DND-41 (cell line): ENCODE measurements at places on chromosomes 12 and 14.
A peak's percentile ranks its signal among the peaks of the same experiment; 100 is the strongest.

DNA sequence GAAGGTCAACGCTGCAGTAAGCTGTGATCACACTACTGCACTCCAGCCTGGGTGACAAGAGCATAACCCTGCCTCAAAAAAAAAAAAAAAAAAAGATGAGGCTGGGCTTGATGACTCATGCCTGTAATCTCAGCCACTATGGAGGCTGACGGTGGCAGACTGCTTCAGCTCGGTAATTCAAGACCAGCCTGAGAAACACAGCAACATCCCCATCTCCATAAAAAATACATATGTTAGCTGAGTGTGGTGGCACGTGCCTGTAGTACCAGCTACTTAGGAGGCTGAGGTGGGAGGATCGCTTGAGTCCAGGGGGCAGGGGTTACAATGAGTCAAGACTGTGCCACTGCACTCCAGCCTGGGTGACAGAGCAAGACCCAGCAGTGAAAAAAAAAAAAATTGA, 50.4 kb downstream of the GXYLT1 start:
- peak; percentile 13 for DNase-seq

GRCh38 chr14:38197001-38197783, 10.5 kb upstream of the SSTR1 start:
- DNase-seq: no peak

GRCh38 chr14:88327497-88327896, 4.4 kb upstream of the KCNK10 start:
- no peak for DNase-seq

GRCh38 chr14:93949511-93950075, 22.4 kb downstream of the FAM181A start:
- no peak for DNase-seq

DNA sequence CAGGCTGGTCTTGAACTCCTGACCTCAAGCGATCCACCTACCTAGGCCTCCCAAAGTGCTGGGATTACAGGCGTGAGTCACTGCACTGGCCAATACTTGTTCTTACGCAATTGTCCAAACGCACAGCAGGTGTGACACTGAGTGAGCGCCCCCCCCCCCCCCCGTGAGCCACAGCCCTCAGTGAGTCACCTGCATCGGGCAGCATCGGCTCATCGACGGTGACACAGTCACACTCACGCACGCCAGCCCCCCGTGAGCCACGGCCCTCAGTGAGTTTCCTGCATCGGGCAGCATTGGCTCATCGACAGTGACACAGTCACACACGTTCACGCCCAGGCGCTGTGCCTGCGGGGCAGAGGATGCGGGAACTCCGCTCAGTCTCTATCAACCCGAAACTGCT, 42.5 kb downstream of the GALNT9 start:
- no peak for DNase-seq

- peak; percentile 20 for DNase-seq
Measured at GRCh38 chr12:56836317-56836716, 73.2 kb downstream of the HSD17B6 start.

DNA sequence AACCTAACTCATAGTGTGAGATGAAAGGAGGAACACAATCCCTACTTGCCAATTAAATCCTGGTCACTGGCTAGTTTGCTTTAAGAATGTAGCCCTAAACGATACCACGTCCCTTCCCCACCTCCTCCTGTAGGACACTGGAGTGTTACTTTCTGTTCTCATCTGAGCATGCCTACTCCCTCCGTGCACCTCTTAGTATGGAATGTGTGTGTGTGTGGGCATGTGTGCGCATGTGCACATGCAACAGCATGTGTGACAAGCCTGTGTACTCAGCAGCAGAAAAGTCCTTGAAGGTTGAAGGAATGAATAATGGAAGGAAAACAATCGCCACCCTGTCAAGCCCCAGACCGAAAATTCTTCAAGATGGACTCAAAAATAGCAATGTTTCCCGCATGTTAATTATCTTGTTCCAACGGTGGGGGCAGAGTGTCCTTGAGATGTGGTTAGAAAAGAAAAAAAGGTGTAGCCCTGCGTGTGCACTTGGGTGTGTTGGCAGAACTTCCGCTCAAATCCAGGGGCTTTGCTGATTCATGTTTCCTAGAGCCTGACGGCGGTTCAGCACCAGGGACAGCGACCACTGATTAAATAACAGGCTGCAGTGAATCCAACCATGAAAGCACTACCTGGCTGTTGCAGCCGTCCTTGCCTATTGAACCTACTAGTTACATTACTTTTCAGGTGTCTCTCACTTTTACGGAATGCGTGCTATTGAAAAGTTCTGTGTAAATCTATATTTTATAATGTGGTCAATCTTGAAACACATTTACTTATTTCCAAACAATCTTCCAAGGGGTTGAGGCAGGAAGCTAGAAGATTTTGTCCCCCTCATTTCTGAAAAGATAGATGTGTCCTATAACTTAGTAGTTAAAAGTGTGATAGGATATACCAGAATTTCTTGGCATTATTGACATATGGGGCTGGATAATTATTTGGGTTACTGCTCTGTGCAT, 79.8 kb downstream of the SRRM4 start:
- DNase-seq: peak; percentile 71

DNA sequence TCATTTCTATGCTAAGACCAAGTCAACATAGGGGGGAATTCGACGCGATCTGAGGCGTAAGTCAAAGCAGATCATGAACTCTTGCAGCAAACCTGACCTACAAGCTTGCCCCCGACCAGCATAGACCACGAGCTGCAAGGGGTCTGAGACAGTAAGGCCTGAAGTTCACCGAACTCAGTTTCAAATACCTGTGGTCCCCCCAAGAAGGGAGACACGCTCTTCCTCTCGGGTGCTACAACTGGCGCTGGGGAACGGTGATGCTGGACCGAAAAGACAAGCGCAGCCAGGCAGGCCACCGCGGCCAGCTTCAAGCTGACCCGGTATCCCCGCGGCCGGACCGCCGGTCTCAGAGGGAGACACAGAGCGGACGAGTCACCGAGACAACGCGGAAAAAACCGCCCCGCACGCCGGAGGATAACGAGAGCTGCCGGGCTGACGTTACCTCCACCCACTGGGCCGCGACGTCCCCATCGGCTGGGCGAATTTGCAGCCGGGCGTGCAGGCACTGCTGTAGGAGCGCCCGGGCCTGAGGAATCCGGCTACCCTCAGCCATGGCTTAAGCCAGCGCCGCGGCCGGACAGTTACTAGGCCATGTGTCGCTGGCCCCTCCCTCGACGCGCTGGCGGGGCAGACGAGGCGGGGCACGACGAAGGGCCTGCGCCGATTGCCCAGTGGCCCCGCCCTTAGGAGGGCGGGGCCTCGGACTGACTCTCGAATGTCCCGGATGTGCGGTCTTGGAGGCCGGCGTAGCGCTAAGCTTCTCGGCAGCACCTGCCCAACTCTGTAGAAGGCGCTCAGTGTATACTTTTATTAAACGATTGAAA, at the start of gene DTD2:
Gene DTD2 (minus strand): TSS at position 666 of the 824 bp plus-strand sequence. CDS start 113 bp downstream, at position 553.
- peak; percentile 92 for DNase-seq

DNA sequence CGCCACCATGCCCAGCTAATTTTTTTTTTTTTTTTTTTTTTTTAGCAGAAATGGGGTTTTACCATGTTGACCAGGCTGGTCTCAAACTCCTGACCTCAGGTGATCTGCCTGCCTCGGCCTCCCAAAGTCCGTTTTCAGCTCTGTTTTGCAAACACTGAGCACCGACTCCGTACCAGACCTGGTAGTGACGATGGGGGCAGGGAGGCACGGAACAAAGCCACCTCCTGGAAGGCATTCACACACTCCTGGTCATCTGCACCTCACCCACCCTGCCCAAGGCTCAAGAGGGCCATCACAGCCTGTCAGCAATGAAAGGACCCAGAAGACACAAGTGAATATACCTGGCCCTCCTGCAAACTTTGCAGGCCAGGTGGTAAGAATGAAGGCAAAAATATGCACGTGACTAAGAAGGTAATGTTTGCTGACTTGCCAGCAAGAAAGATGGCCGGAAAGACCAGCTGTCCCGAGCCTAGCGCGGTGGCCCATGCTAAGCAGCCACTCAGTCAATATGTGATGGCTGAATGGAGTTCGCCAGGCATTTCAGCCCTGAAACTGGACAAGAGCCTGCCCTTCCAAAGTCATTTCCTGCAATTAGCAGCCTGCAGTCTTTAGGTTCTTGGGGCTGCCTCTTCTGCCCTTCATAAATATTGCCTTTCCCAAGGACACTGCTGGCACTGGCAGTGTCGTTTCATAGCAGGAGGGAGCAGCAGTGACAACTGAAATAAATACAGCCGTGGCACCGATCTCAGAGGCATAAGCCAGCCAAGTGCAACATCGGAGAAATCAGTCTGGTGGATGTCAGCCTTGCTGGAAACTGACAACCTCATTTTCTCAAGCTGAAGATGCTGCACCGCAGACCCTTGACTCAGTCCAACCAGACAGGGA, 17.6 kb downstream of the MMAB start:
- no peak for DNase-seq

- DNase-seq: no peak
Measured at GRCh38 chr14:104141621-104142091, 3.3 kb downstream of the KIF26A start.

DNA sequence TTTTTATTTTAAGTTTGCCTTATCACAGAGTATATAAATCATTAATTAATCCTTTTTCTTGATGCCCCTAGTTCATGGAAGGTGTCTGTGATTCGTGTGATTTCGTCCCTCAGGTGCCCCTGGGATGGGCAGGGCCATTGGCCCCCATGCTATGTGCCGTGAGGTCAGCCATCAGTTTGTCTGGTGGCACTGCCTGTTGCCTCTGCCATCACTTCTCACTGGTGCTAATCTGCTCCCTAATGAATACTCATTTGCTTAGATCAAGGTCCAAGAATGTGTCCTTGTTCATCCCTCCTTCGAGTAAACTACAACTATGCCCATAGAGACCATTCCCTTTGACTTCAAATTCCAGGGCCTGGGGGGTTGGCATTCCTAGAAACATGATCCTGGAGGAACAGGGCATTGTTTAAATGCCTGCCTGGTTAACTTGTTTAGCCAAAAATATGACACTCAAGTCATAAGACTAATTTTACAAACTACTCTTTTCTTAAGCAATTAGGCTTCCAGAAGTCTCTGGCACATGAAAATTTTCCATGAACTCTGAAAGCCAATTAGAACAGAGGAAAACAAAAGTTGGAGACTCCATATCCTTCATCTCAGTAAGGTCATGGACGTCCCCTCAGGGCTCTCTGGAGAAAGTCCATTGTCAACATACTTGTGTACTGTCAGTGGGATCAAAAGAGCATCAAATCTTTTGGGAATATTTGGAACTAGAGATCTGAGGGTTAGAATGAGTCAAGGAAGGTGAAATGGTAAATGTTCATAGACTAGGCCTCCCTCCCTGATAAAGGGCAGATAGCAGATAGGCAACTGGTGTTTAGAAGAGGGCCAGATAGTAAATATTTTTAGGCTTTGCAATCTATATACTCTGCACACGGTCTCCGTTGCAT, 90.9 kb upstream of the PLXNC1 start:
- DNase-seq: no peak

DNA sequence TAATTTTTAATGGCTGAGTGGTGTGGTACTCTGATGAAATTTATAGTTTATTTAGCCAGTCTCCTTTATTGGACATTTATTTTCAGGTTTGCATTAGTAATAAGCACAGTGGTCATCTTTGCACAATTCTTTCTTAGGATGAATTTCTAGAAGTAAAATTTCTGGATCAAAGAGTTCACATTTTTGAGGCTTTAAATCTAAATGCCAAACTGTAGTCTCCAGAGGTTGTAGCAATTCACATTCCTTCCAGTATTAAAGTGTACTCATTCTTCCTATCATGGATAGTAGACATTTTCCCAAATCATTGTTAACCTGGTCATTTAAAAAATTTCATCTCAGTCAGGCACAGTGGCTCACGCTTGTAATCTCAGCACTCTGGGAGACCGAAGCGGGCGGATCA, 24.8 kb downstream of the SLC39A9 start:
- no peak for DNase-seq

DNA sequence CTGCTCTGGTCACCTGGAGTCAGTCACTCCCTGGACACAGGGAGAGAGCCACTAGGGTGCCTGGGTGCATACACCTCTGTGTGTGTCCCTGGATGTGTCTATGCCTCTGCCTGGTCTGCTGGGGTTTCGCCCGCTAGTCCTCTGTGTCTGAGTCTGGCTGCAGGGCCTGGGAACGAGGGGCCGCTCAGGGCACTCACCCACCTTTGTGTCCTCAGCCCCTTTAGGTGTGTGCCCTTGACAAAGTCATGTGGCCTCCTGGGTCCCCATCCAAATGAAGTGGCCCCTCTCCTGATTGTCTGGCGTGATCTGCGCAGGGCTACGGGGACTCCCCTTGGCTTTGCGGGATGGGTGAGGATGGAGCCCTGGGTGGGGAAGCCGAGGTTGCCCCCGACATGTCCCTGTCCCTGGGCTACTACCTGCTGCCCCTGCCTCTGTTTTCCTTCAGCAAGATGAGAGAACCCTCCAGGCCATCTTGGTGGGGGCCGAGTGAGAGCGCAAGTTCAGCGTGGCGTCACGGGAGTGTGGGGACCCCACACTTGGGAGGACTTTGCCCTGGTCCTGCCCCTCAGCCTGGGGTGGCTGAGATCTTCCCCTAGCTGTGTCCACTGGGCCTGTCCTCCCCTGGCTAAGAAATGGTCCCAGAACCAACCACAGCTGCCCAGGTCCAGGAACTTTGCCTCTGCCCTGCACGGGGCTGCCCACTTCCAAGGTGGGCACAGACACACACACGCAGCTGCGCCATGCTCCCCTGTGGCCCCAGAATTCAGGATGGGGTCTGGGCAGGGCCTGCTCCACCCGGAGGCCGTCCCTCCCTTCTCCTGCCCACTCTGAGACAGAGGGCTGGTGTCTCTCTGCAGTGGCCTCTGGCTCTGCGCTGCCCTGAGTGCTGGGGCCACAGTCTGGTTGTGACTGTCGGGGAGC, 2.7 kb upstream of the AHNAK2 start:
- DNase-seq: no peak

DNA sequence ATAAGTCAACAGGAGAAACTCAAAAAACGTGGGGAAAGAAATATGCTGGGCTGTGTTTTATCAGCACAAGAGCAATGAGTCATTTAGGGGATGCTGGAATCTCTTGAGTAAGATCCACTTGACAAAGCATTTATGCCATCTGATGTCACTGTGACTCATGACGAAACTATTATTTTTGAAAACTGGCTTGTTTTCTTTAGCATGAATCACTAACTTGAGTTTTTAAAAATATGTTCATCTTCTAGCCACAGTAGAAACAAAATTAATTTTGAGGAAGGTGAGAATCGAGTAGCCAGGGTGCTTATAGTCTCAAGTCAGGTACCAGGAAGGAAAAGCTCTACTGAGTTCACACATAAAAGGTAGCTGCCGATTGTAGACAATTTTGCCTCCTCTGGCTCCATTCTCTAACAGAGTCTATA, 456.2 kb upstream of the MGAT4C start:
- no peak for DNase-seq

DNA sequence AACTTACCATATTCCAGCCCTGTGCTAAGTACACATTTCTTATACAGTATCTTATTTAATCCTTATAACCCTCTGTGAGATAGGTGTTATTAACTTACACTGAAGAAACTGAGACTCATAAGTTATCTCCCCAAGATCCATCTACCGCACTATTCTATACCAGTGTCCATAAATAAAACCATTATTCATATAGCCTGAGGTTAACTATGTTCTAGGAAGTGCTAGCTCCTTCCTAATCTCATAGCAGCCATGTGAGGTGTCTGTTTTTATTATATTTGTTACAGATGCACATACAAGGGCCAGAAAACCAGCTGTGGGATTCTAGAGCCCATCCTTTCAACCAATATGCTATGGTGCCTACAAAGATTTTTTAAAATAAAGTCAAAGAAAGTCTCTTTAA, 100.3 kb upstream of the RAP1B start:
- DNase-seq: no peak
